Breast epithelium (tissue), 4 donors: ENCODE measurements at places on chromosomes 1 and 21. TPM values are rescaled to one million over a fixed set of nuclear protein-coding genes. Genes with fewer than 3 reads are reported as not detected.
A peak's percentile ranks its signal among the peaks of the same experiment; 100 is the strongest.

The SPRR2E gene
- total RNA-seq = not detected

The FMO2 gene
- total RNA-seq = 141 TPM

The AMIGO1 gene
- total RNA-seq = 6.4 TPM

The KLHL21 gene
- total RNA-seq = 61.3 TPM

The LCE1E gene
- not detected for total RNA-seq

The GPR157 gene
- total RNA-seq = 4.3 TPM

The CHI3L1 gene
- total RNA-seq = 426 TPM

The ATAD3C gene
- 1.9 TPM for total RNA-seq

The RNF11 gene
- 100 TPM for total RNA-seq

The NRIP1 gene
- total RNA-seq = 82.0 TPM

The C1orf141 gene
- total RNA-seq = not detected

The ZBED6 gene
- 22.7 TPM for total RNA-seq

The CGN gene
- 28.1 TPM for total RNA-seq

The CLDN17 gene
- total RNA-seq = not detected

The SLFNL1 gene
- total RNA-seq = 0.66 TPM

The XCL1 gene
- total RNA-seq = not detected

- no peaks in the 10 kb centered on the region for H3K27me3 ChIP-seq
- H3K27ac ChIP-seq = peak overlapping the region; percentile 92
- no peak overlapping the region for H3K4me3 ChIP-seq
- no peaks in the 10 kb centered on the region for H3K4me1 ChIP-seq
Measured at GRCh38 chr1:32716312-32717148, 14.0 kb upstream of the SYNC start.

- no peak for DNase-seq
- no peak overlapping the region for H3K27ac ChIP-seq
- H3K4me3 ChIP-seq = no peak overlapping the region
- peaks cover 2% of the 10 kb centered on the region for H3K27me3 ChIP-seq
- H3K36me3 ChIP-seq = no peaks in the 10 kb centered on the region
- H3K4me1 ChIP-seq = no peaks in the 10 kb centered on the region
Measured at GRCh38 chr21:45740491-45741357, 97.2 kb downstream of the PCBP3 start.

DNA sequence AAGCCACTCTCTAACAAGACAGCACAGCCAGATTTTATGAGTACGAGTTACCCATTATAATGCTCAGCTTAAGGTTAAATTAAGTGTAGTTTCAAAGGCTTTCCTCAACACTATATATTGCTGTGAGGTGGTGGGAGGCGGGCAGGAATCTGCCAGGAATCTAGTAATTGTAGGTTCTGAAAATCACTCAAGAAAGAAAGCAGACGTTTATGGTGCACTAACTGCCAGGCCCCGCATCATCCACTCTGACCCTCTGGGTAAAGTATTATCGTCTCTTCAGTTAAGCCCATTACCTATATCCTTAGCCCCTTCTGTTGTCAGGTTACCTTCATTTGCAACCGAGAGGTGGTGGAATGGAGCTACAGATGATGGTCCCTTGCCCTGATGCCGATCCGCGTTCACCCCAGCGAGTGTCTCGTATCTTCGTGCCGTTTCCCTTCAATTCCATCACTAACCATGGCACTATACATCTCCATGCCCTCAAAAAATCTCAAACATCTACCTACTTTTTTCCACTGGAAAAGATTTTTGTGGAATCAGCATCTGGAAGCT lies 12.4 kb downstream of the HMGN1 start:
- no peak overlapping the region for H3K27ac ChIP-seq
- H3K36me3 ChIP-seq = no peaks in the 10 kb centered on the region
- H3K27me3 ChIP-seq = no peaks in the 10 kb centered on the region
- no peak overlapping the region for H3K4me3 ChIP-seq
- DNase-seq = no peak
- no peaks in the 10 kb centered on the region for H3K4me1 ChIP-seq

DNA sequence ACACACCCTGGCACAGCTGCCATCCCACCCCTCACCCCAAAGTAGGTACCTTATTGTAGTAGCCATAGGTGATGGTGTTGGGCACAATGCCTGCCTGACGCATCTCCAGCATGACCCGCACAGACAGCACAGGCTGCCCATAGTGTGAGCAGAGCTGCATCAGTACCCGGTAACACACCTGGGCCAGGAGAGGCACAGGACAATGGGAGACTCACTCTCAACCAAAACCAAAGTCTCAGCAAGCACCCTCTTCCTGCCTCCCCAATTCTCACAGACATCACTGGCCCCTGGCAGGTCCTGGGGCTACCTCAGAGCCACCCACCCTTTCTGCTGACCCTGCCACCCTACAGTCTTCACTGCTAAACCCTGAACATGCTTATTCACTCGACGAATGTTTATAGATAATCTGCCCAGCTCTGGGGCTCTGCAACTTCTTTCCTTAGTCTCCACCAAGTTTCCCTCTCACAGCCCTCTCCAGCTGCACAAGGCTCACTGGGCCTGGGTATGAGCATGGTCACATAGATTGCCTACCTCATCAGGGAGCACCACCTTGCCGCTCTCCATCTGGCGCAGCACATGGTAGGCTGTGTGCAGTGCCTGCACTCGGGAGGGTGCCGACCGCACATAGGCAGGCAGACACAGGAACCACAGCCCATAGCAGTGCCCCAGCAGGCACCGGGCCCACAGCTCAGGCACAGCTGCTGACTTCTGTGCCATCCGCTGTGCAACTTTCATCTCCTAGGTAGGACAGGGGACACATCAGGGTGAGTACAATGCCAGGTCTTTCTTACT lies 10.3 kb downstream of the DENND4B start:
- H3K27ac ChIP-seq = no peak overlapping the region
- H3K4me1 ChIP-seq = no peaks in the 10 kb centered on the region
- H3K27me3 ChIP-seq = no peaks in the 10 kb centered on the region
- H3K36me3 ChIP-seq = peaks cover 5% of the 10 kb centered on the region
- no peak overlapping the region for H3K4me3 ChIP-seq

DNA sequence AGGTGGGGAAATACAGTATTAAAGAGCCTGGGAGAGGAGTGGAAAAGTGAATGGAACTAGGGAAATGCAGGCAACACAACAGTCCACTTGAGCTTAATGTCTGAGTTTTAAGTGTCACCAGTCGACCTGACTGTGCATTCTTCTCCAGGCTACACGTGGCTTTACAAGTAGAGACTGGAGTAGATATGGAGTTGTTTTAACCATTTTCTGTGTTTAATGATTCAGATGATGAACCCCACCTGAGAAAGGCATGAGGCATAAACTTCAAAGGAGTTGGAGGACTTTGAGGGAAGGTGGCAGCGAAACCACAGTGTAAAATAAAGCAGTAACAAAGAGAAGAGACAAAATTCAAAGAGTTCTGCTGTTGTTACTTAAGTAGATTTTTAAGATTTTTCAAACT lies 12.6 kb downstream of the FUBP1 start:
- H3K4me3 ChIP-seq = no peak overlapping the region
- no peaks in the 10 kb centered on the region for H3K4me1 ChIP-seq
- no peaks in the 10 kb centered on the region for H3K27me3 ChIP-seq

- H3K27ac ChIP-seq = no peak overlapping the region
- no peaks in the 10 kb centered on the region for H3K4me1 ChIP-seq
- DNase-seq = peak; percentile 73
Measured at GRCh38 chr1:21963477-21964217, 13.2 kb upstream of the CELA3B start.

DNA sequence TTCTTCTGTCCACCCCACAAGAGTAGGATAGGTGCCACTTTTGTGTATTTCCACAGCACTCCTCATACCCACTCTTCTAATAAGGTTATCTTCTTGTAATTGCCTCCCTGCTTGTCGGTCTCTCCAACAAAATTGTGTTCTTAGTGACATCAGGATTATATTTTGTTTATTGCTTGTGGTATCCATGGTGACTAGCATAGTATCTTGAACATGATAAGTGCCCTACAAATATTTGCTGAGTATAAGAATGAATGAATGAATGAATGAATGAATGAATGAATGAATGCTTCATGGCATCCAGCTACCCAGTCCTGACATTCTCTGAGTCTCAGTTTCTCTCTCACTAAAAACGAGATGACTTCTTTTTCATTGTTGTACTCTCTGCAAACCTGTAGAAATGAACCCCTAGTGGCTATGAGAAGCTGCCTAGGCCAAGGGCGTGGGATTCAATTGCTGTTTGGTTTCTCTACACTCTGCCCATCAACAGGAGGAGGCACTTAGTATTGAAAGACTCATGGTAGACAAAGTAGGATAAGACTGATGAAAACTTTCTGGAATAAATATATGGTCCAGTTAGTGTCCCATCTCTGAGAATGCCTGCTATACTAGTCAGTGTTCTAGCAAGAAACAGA lies 121.0 kb downstream of the TMEM53 start:
- DNase-seq = no peak
- no peaks in the 10 kb centered on the region for H3K36me3 ChIP-seq
- no peak overlapping the region for H3K27ac ChIP-seq
- H3K4me3 ChIP-seq = no peak overlapping the region
- H3K27me3 ChIP-seq = no peaks in the 10 kb centered on the region
- no peaks in the 10 kb centered on the region for H3K4me1 ChIP-seq

DNA sequence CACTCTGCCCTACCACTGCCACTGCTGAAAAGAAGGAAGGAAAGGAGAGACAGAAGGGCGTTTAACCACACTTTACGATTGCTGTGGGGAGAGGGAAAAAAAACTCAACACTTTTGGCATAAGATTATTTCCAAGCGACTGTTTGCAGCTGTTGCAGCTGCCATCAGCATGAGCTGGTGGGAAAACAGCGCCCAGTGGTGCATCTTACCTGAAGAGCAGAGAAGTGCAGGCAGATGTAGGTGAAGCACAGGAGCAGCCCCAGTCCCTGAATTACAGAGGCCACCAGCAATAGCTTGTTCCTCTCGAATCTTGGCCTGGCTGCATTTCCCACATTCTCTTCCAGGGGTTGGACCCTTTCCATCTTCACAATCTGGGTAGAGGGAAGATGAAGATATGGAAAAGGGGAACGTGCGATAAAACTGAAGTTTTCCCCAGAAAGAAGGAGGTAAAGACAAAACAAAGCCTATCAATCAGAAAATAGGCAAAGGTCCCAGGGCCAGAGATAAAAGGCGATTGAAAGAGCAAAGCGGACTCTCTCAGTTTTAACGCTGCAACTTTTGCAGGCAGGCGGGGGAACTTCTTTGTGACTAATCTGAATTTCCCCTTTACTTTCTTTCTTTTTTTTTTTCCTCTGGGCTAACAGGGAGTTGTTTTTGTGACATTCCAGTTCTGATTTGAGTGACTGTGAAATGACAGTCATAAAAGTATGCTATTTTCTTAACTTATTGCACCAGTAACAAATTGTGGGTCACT lies at the start of gene TNFSF4:
TSS of gene TNFSF4 (minus strand) at position 516 of the 753 bp plus-strand sequence. CDS start at position 361, 155 bp downstream.
- no peak within 1 kb of the TSS for H3K27ac ChIP-seq
- H3K27me3 ChIP-seq = no peaks in the 10 kb centered on the region
- DNase-seq = no peak
- no peak within 1 kb of the TSS for H3K4me3 ChIP-seq
- H3K4me1 ChIP-seq = peaks cover 4% of the 10 kb centered on the region
- no peaks in the 10 kb centered on the region for H3K36me3 ChIP-seq

DNA sequence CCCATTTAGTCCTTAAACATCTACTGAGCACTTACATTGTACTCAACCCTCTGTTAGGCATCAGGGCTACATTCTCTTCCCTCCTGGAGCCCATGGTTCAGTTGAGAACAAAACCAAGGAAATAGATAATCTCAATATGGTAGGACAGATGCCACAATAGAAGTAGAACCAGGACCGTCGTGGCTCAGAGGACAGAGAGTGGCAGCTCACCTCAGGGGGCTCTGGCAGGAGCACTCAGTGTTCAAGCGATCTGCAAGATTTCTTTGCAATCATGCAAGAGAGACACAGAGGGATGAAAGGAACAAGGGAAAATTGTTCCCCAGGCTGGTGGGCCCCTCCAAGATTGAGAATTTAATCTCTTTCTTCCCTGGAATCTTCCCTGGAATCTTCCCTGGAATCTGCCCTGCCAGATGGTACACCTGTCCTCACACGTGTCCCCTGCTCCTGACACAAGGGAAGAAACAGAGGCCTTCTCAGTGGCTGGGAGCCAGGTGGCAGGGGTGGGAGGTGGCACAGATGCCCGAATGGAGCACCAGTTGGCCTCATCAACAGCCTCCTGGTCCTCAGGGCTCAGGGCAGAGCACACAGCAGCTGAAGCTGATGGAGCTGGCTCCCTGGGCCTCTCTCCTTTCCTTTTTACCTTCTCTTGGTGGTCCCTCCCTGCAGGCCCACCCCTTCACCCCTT lies 135.4 kb downstream of the PLXNA2 start:
- no peaks in the 10 kb centered on the region for H3K36me3 ChIP-seq
- H3K4me3 ChIP-seq = no peak overlapping the region
- H3K27ac ChIP-seq = no peak overlapping the region
- DNase-seq = no peak
- H3K4me1 ChIP-seq = no peaks in the 10 kb centered on the region
- H3K27me3 ChIP-seq = no peaks in the 10 kb centered on the region

GRCh38 chr1:41632781-41633575 lies 148.5 kb upstream of the EDN2 start:
- no peaks in the 10 kb centered on the region for H3K36me3 ChIP-seq
- no peaks in the 10 kb centered on the region for H3K4me1 ChIP-seq
- H3K4me3 ChIP-seq = no peak overlapping the region
- H3K27ac ChIP-seq = peak overlapping the region; percentile 37
- no peaks in the 10 kb centered on the region for H3K27me3 ChIP-seq

GRCh38 chr1:203567596-203567995 lies 59.0 kb upstream of the ATP2B4 start:
- DNase-seq = no peak
- H3K27me3 ChIP-seq = no peaks in the 10 kb centered on the region
- no peaks in the 10 kb centered on the region for H3K4me1 ChIP-seq
- no peak overlapping the region for H3K4me3 ChIP-seq
- H3K36me3 ChIP-seq = no peaks in the 10 kb centered on the region
- H3K27ac ChIP-seq = no peak overlapping the region

GRCh38 chr1:231032963-231033362 lies 7.1 kb downstream of the FAM89A start:
- no peaks in the 10 kb centered on the region for H3K27me3 ChIP-seq
- no peaks in the 10 kb centered on the region for H3K4me1 ChIP-seq
- DNase-seq = no peak
- H3K27ac ChIP-seq = no peak overlapping the region
- no peak overlapping the region for H3K4me3 ChIP-seq

GRCh38 chr1:218886101-218886871 lies 287.4 kb upstream of the LYPLAL1 start:
- H3K4me1 ChIP-seq = no peaks in the 10 kb centered on the region
- H3K27me3 ChIP-seq = no peaks in the 10 kb centered on the region
- H3K4me3 ChIP-seq = no peak overlapping the region
- H3K27ac ChIP-seq = no peak overlapping the region

- H3K27me3 ChIP-seq = no peaks in the 10 kb centered on the region
- H3K4me3 ChIP-seq = no peak overlapping the region
- DNase-seq = no peak
Measured at GRCh38 chr1:247241691-247242090, 14.2 kb upstream of the VN1R5 start.

DNA sequence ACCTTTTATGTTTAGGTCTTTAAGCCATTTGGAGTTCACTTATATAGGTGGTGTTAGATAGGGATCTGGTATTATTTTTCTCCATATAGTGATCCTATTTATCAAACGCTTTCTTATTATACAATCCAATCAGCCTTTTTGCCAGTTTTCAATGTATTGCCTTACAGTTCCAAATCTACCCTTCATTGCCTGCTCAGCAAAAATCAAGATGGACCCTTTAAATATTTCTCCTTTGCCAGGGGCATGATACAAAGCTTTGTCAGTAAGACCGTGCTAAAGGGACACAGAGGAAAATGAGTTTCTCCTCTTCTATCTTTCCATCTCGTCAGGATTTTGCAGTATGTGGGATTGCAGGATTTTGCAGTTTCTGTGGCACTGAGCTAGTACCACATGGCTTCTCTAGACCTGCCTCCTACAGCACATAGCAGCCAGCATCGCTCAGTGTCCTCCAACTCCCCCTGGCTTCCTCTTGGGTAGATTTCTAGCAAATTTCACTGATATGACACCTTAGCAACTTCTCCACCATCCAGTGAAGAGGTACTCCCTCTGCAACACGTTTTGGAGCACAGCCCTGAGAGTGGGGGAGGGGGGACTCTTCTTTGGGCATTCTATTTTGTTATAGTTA lies 22.5 kb upstream of the CAP1 start:
- H3K4me3 ChIP-seq = no peak overlapping the region
